ENCODE measurements at places on chromosomes 16 and 17.

DNA sequence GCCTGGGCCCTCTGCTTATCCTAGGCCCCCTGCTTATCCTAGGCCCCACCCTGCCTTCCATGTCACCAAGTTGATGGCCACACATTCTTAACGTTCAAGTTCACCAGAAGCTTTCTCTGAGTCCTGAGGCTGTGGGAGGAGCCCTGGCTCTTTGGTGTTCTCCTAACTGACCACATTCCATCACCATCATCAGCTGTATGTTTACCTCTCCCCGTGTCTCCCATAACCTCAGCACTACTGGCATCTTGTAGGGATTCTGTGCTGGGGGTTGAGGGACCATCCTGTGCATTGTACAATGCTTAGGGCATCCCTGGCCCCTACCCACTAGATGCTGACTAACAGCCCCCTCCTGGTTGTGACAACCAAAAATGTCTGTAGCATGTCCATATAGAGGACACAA lies 99.3 kb downstream of the NDE1 start:
- DNase-seq: no peak

DNA sequence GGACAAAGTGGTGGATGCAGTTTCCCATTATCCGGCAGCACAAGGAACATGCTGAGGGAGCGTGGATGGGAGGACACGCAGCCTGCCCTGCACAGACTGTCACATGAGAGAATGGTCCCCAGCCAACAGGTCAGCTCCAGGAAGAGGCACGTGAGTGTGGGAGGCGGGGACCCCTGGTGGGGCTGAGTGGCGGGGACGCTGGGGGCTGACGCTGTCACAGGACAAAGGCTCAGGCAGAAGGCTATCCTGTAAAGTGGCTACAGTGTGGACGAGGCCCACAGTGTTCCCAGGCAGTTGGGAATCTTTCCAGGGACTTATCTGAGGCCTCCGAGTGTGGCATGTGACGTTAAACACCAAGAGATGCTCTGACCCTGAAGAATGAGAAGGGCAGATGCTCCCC lies 30.4 kb downstream of the MBTPS1 start:
- DNase-seq: no peak

- no peak for DNase-seq
Measured at GRCh38 chr16:50260206-50261159, 5.9 kb upstream of the ADCY7 start.

DNA sequence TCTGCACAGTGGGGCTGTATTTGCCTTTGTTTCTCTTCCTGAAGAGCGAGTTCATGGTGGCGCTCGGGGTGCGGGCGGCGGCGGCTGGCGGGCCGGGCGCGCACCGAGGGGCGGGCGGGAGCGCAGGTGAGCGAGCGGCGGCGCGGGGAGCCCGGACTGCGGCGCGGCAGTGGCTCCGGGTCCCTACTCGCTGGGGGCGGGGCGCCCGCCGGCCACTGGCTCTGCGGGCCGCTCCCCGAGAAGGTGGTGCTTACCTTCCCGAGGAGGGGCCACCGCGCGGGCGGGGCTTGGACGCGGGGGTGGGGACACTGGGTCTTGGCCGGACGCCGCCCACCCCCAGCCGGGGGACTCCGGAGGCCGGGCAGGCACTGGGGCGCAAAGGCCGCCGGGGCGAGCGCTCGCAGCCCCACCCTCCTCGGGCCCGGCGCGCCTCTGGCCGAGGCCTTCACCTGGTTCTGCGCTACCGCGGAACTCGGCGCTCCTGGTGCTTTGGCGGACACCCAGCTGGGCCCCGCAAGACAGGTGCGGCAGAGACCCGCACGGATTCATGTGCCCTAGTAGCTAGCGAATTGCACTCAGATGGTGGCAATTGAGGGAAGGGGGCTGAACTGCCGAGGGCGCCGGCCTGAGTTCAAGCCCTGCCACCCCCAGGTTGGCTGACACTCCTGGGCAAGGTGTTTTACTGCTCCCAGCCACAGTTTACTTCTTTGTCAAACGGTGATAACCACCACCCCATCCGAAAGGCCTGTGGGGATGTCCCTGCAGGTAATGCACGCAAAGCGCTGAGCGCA lies at the start of gene PPL:
PPL (minus strand) TSS at position 158 of the 791 bp plus-strand sequence; CDS start at position 55, 103 bp downstream.
- DNase-seq: peak; percentile 19

- no peak for DNase-seq
Measured at GRCh38 chr16:84995663-84996062, 15.7 kb downstream of the ZDHHC7 start.
